Epithelial cell of umbilical artery (primary cell): ENCODE measurements at places on chromosomes 2 and 18. TPM values are rescaled to one million over a fixed set of nuclear protein-coding genes. Genes with fewer than 3 reads are reported as not detected.

Gene TCF7L1
- total RNA-seq = 2.3 and 2.4 TPM in 2 replicates

Gene PCARE
- total RNA-seq = not detected in 2 replicates

Gene SLC20A1
- 81.5 and 101 TPM in 2 replicates for total RNA-seq

Gene FBXO15
- 0.15 TPM in 1 of 2 replicates, not detected in the other for total RNA-seq

Gene GPR35
- total RNA-seq = 0.15 TPM in 1 of 2 replicates, not detected in the other
